ENCODE measurements at places on chromosomes 7 and 10. TPM values are rescaled to one million over a fixed set of nuclear protein-coding genes. Genes with fewer than 3 reads are reported as not detected.

LRRC18 gene
- polyA plus RNA-seq: not detected

TET1 gene
- polyA plus RNA-seq: 5.2 TPM

ABCA13 gene
- not detected for polyA plus RNA-seq

PRF1 gene
- polyA plus RNA-seq: not detected

GPR26 gene
- 8.0 TPM for polyA plus RNA-seq

DOCK4 gene
- polyA plus RNA-seq: 28.1 TPM

CRHR2 gene
- polyA plus RNA-seq: 0.42 TPM

GFRA1 gene
- polyA plus RNA-seq: 13.9 TPM

Data from neural cell (in vitro differentiated cells).